ENCODE measurements at places on chromosomes 7 and 10.

DNA sequence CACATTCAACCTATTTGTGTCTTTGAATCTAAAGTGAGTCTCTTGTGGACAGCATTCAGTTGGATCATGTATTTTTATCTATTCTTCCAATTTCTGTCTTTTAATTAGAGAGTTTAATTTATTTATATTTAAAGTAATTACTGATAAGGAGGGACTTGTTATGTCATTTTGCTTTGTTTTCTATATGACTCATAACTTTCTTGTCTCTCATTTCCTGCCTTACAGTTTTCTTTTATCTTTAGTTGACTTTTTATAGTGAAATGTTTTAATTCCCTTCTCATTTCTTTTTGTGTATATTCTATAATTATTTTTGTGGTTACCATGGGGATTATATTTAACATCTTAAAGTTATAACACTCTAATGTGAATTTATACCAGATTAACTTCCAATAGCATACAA is 7.3 kb upstream of the ZNF518A start:
- no peak for DNase-seq

- DNase-seq: no peak
These were observed 56.8 kb downstream of the EPDR1 start for GRCh38 chr7:37977243-37977642.

GRCh38 chr7:142854372-142855113 is at the start of gene EPHB6:
EPHB6 (plus strand) TSS chr7:142855076; CDS start chr7:142863228, 8,152 bp downstream.
- DNase-seq: peak; percentile 34

- DNase-seq: no peak
These were observed 108.2 kb downstream of the PFKFB3 start for GRCh38 chr10:6310977-6311376.

DNA sequence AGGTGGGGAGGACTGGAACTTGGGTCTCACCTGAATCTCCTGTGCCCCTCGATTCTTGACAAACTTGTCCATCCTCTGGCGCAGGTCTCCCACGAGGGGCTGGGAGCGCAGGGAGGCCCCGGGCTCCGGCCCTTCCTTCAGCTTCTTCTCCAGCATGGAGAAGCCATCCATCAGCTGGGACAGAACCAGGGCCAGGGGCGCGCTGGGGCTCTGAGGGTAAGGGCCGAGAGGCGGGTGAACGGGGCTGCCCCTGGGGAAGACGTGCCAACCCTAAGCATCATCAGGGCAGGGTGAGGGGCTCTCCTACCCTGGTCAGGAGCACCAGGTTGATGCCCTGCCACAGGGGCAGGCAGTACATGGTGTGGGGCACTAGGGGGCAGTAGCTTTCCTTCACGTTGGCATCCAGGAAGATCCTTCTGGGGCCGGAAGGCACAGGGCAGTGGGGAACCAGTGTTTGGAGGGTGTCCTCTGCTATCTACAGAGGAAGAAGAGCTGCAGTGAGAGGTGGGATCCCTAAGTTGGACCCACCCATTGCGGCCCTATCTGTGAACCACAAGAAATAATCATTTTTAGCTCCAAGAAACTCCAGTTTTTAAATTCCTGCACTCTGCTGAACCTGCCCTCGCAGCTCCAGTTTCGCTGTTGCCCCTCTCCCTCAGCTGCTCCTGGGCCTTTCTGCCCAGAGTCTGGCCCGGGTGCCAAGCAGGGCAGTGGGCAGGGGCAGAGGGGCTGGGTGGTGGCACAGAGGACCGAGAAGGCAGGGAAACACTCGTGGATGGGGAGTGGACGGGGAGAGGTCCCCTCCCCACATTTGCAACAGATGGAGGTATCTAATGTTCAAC is 10.8 kb upstream of the PYROXD2 start:
- no peak for DNase-seq

GRCh38 chr7:130309986-130310385 is 17.0 kb downstream of the CPA4 start:
- no peak for DNase-seq

GRCh38 chr7:154698726-154699291 is 304.1 kb downstream of the PAXIP1 start:
- DNase-seq: no peak

GRCh38 chr10:31582365-31583052 is 263.5 kb downstream of the ZEB1 start:
- no peak for DNase-seq

- no peak for DNase-seq
These were observed 308.4 kb downstream of the BICC1 start for GRCh38 chr10:58820861-58821751.

DNA sequence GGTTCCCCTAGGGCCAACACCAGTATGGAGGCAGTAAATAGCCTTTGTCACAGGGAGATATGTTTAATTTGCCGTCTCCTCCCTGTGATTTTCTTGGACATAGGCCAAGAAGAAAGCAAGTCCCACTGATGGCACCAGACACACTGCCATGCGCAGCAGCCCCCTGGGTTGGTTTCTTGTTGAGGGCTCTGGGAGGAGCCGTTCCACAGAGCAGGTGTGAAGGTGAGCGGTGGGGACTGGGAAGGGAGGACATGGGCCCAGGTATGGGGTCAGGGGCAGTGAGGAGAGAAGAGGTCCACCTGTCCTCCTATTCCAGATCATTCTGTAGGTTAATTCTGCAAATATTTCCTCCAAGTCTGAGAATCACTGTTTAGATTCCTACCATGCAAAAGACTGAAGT is 376.1 kb downstream of the PLXNA4 start:
- no peak for DNase-seq

DNA sequence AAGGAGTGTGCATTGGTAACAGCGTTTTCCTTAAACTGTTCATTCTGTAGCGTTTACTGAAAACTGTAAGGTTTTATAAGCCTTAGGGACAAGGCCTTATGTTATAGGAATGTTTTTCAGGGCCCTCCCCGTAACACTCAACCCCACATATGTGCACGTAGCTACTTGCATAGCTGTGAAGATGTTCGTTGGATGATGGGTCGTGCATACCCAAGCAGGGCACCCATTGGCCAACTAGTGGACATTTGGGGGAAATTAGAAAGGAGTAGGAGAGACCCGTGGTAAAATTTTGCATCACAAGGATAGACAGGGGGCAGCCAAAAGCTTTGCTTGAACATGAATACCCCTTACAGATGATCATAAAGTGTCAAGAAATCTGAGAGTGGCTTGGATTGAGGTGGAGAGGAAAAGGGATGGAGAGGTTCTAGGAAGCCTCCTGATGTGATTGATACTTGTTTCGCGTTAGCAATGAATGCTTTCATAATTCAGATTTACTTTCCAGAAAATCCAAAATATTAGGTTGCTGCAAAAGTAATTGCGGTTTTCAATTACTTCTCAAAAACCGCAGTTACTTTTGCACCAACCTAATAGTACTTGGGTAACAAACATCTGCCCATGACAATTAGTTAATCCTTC is 878 bp downstream of the SEC61A2 start:
- no peak for DNase-seq

- DNase-seq: no peak
These were observed 56.2 kb upstream of the NPY start for GRCh38 chr7:24227603-24228359.

GRCh38 chr7:42099066-42099465 is 137.9 kb downstream of the GLI3 start:
- DNase-seq: no peak

DNA sequence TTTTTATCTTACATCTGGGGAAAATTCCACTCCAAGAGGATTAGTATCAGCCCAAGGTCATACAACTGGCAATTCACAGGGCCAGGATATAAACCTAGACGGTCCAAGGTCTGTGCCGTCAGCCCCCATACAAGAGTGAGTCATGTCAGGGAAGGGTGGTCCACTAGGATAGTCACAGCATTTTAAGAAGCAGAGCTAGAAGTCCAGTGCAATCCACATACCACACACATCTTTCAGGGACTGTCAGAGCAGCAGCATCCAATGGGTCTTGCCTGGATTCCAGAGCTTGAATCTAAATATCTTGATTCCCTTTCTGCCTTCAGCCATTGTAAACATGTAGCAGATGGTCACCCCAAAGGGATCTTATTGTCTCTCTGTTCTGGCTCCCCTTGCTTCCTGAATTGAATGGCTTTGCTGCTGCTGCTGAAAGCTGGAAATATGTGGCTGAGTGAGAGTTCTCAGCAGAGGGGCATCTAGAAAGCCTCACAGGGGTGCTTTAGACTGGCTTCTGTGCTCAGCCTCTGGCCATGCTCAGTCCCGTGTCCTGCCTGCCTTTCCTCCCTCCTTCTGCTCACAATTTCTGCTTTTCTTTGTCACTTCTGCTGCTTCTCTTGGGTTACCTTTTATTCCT is 9.9 kb upstream of the OR6V1 start:
- no peak for DNase-seq

DNA sequence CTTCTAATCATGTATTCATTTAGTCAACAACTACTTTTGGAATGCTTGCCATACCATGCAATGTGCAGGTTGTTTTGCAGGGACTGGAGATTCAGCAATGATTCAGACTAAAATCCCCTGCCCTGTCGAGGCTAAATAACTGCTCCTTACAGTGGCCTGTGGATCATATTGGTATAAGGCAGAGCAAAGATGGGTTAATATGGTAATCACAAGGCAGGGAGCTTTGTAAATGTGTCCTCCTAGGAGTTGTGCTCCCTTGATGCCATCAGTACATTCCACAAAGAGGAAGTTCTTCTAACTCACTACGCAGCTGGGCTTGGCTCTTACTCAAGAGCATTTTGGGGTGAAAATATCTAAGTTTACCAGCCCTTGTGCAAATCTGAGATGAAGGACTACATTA is 614 bp upstream of the IFIT2 start:
- DNase-seq: no peak

DNA sequence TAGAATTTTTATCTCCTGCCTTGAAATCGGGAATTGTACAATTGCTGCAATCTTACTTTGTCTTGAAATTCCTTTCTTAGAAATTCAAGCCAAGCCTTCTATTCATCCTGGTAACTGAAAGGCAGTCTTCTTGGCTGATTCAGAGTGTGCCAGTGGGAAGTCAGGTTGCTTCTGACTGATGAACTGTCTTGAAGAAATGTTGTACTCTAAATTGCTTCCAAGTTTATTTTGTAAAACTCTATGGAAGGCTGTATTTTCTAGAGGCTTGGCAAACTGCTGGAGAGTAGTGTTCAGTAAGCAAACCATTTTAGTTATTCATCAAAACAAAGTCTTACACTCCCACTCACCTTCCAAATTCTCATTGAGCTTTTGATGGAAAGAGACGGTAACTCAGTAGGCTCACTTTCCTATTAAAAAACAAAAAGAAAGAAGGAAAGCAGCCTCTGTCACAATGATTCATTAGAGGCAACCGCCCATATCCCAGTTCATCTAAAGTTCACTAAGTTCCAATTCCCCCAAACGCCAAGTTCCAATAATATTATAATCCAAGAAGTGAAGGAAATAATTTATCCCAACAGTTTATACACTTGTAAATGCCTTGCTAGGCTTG is 187.9 kb upstream of the MALRD1 start:
- no peak for DNase-seq

DNA sequence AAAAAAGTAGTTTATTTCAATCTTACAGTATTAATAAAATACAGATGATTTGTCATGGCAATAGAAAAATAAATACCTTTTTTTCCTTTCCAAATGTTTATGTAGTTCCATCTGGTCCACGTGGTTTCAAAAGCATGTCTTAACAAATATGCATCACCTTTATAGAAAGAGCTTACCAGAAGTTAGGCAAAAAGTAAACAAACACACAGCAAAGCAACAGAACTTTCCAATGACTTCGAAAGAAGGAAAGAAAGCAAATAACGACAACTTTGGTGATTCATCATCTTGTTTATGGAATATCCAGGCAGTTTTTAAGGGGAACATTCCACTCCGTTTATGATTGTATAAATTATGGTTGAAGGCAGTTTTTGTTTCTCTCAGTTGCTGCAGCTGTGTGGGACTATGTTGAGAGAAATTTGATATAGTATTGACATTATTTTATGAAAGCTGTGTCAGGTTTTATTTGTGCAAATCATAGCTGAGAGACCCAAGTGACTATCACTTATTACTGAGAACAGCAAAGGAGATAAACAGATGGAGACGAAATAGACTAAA is 203.1 kb downstream of the CDC14C start:
- no peak for DNase-seq

DNA sequence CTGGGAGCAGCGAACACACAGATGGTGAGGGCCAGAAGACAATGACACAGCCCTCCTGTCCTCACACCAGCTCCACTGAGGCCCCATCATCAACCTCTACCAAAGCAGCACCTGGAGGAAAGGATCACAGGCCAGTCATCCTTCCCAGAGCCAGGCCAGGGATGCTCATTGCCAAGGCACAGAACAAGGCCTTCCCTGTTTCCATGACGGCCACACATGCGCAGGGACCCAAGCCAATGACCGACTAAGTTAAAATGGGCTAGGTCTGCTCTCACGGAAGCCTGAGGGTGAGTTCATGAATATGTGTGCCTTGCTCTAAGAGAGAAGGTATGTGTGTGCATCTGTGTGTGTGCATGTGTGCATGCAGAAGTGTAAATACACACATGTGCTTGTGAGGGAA is 39.6 kb downstream of the COBL start:
- no peak for DNase-seq

- DNase-seq: no peak
These were observed 2.7 kb downstream of the STK17A start for GRCh38 chr7:43585562-43585961.

GRCh38 chr7:466465-467191 is 53.0 kb downstream of the PDGFA start:
- DNase-seq: no peak

DNA sequence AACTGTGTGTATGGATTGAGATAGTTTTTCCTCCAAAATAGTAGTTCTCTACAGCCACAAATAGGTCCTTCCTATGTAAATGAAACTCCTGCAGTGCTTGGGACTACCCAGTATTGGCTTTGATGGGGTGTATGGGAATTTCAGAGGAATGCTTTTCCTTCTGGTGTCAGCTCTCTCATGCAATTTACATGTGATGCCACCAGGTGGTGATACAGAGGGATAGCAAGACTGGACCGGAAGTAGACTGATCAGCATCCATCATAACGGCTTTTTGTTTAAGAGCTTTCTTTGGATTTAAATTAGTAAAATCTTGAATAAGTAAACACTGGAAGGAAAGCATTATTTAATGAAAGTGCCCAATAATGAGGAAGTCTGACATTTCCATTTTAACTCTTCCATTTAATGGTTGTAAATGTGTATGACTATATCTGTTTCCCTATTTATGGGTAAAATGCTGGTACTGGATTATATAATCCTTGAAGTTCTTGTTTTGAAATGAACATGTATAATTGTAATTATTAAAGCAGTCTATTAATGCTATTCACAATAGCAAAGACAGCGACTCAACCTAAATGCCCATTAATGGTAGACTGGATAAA is 22.7 kb downstream of the DYNC1I1 start:
- DNase-seq: no peak

- DNase-seq: no peak
These were observed 497 bp downstream of the PPP2R2D start for GRCh38 chr10:131901181-131901829.

GRCh38 chr10:3145366-3145765 is 27.2 kb downstream of the PITRM1 start:
- DNase-seq: no peak

- DNase-seq: no peak
These were observed 212.4 kb upstream of the YAE1 start for GRCh38 chr7:39353615-39354376.

DNA sequence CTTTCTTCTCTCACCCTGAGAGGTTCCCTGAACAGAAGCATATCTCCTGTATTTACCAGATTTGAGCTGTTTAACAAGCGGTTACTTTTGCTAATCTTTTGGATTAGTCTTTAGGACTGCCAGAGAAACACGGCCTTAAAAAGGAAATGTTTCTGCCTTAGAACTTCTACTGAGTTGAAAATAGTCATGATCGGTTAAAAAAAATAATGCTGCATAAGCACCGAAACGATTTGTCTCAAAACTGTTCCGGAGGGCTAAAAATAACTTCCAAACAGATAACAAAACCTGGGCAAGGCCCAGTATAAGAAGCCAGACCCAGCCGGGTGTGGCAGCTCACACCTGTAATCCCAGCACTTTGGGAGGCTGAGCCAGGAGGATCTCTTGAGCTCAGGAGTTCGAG is 43.3 kb upstream of the CYTH3 start:
- no peak for DNase-seq

Data from activated CD8-positive, alpha-beta memory T cell treated with anti-CD3 and anti-CD28 coated beads for 1 hour (primary cell).